Stimulated activated CD4-positive, alpha-beta T cell treated with anti-CD3 and anti-CD28 coated beads, Interleukin-2, amount 100 ng/mL, for 24 hours (primary cell): ENCODE measurements at places on chromosomes 1 and 21.
A peak's percentile ranks its signal among the peaks of the same experiment; 100 is the strongest.

- no peak for DNase-seq
Measured at GRCh38 chr1:220226752-220227151, 45.5 kb downstream of the RAB3GAP2 start.

DNA sequence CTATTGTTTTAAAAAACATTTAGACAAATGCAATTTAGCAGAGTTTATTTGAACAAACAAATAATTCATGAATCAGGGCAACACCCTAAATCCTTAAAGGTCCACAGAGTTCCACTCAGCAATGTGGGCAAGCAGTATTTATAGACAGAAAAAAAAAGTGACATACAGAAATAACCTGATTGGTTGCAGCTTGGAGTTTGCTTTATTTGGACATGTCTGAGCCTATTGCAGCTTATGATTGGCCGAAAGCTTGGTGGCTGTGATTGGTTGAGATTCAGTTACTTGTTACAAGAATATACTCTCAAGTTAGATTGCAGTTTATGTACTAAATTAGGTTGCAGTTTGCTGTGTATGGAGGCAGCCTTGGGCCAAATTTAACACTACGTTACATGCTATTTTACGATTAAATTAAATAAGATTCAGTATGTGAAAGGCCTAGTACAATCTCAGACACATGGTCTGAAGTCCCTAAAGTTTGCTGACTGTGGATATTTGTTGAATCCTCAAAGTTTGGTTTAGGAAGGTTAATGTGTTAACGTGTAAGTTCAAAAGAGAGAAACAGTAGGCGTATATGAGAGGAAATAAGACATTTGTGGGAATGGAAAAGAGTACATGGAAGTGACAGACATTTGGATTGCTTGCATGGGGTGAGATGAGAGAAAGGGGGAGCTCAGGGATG is 6.9 kb upstream of the CAMSAP2 start:
- DNase-seq, result no peak

- peak; percentile 35 for DNase-seq
Measured at GRCh38 chr21:45767071-45768006, 123.8 kb downstream of the PCBP3 start.

DNA sequence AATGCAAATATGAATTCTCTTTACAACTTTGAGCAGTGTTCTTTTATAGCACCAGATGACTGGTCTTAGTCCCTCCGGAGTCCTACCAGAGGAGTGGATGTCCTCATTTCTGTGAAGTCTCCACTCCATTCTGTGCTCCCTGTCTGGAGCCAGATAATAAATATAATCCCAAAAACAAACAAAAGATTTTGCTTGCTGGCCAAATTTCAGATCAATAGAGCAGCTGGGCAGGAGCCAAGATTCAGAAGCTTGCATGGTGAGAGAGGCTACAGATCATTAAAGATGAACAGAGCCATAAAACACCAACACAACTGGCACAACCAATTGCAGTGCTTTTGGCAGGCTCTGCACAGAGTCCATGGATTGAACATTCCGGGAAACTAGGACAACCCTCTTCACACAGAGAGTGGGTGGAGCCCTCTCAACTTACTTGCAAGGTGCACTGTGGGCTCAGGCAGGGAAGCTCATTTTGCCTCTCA is 231.5 kb upstream of the SNX7 start:
- no peak for DNase-seq

DNA sequence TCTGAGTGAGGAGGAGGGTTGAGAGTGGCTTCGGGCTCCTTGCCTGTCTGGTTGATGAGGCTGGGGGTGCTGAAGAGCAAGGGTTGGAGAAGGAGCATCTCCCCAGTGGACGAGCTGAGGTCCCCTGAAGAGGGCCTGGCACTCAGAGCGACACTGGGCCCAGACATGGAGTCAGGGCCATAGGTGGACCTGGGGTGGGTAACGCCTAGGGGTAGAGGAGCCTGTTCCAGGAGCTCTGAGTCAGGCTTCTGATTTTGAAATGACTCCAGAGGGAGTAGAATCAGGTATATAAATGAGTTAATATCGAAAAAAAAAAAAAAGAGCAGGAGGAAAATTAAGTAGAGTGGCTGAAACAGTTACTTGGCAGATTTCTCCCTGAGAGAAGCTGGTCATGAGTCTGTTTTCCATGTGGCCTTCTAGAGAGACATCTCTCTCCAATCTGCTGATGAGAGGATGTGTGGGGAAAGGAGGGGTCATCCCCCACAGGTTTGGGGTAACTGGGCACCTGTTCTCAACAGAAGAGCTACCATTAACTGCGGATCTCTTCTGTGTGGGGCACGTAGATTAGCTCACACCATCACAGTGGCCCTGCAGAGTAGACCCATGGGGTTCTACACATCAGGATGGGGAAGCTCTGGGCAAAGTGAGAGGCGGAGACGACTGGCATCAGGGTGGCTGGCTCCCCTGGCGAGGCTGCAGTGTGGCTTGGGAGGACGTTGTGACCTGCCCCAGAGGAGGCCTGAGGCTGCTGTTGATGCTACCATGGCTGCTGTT is 115.5 kb downstream of the DHRS3 start:
- DNase-seq, result peak; percentile 36

- no peak for DNase-seq
Measured at GRCh38 chr1:223323491-223324484, 40.2 kb downstream of the SUSD4 start.

DNA sequence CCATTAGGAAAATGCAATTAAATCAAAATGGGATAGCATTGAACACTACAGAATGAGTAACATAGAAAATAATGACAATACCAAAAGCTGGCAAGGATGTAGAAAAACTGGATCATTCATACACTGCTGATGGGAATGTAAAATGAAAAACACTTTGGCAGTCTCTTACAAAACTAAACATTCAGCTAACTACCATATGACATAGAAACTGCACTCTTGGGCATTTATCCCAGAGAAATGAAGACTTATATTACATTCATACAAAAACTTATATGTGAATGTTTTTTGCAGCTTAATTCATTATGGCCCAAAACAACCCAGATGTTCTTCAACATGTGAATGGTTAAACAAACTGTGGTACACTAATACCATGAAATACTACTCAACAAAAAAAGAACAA is 66.4 kb downstream of the ANKRD13C start:
- DNase-seq, result no peak

DNA sequence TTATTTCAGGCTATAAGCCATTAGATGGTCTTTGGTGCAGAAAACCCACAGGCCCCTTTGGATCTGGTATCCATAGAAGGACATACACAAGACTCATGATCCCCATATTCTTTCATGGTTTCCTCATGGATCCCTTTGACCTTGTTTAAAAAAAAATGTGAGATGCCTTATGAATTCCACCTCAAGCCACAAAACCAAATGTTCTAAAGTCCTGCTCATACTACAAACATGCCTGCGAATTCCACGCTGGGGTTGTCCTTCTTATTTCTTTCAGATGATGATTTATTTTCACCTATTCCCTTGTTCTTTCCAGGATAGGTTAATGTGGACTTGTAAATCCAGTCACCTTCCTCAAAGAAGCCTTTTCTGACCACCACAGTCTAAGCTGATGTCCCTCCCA is 256.9 kb upstream of the DPYD start:
- no peak for DNase-seq

GRCh38 chr1:156262461-156263287 is 14.8 kb upstream of the PAQR6 start:
- DNase-seq, result no peak

DNA sequence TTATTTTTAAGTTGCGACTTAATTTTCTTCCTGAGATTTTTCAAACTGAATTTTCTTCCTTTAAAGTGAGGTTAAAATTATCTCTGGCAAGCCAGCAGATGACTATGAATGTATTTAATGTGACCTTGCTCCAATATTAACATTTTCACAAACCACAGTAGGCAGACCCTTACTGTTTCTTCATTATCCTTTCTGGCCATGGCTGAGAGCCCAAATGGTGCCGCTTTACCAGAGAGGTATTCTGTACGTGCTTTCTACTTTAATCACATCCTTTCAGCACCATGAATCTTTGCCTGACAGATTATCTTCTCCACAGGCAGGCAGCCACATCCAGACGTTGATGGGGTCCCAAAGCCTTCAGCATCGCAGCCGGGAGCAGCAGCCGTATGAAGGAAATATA is 129.6 kb downstream of the LRRC40 start:
- DNase-seq, result no peak

DNA sequence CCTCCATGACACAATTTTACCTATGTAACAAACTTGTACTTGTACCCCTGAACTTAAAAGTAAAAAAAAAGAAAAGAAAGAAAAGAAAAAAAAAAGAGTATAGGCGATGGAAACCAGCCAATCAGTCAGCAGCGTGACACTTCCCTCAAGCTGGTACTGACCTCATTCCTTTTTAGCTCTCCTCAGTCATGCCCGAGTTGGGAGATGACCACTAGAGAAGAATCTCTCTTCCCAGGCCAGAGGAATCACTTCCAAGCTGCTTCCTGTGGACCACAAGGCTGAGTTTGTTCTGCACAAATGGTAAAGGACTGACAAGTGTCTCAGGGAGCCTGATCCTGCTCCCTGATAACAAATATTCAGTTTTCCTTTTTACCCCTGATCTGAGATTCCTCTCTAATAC is 313.5 kb upstream of the ESRRG start:
- no peak for DNase-seq

GRCh38 chr1:232901255-232901654 is 49.2 kb upstream of the NTPCR start:
- no peak for DNase-seq

GRCh38 chr1:244674446-244674845 is 21.5 kb downstream of the DESI2 start:
- no peak for DNase-seq

DNA sequence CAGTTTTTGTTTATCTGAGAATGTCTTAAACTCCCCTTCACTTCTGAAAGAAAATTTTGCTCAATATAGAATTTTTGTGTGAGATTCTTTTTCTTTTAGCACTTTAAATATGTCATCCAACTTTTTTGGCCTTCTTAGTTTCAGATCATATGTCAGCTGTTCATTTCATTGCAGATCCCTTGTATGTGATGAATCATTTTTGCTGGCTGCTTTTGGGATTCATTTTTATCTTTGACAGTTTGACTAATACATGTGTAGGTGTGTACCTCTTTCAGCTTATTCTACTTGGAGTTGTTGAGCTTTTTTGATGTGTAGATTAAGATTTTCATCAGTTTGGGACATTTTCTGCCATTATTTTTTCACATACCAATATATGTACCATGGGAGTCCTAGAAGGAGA is 156.8 kb downstream of the FASLG start:
- no peak for DNase-seq

GRCh38 chr1:186183219-186183618 is 191.8 kb downstream of the TPR start:
- no peak for DNase-seq

- no peak for DNase-seq
Measured at GRCh38 chr1:37239225-37239740, 205.0 kb upstream of the GRIK3 start.

DNA sequence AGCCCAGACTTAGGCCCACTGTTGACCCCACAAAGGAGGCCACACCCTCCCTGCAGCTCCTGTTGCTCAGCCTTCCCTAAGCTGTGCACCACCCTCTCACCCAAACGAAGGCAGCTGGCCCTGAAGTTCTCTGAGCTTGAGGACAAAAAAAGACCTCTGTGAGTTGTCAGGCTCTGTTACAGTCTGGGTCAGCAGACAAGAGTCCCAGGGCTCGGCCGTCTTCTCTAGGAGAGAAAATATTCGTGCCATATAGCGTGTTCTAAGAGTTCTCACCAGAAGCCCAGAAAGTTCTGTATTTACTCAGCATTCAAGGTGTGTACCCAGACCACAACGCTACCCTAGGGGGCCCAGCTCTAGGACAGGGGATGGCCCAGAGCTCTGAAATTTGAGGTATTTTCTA is 25.5 kb upstream of the LYST start:
- DNase-seq, result no peak

DNA sequence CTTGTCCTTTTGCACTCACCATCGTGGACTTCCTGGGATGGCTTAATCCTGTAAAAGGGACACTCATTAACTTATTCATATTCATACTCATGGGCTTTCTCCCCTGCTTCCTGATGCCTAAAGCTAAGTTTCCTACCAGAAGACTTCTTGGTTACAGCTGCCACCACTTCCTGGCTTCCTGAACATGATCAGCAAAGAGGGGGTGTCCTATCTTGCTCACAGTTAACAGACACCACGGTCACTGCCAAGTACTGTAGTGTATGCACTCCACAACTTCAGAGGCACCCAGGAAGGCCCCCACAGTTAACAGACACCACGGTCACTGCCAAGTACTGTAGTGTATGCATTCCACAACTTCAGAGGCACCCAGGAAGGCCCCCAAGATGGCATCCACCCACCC is 177.8 kb downstream of the SIPA1L2 start:
- no peak for DNase-seq

- peak; percentile 32 for DNase-seq
Measured at GRCh38 chr1:39409055-39409816, 82.2 kb upstream of the BMP8A start.

GRCh38 chr1:150567341-150567716 is 12.1 kb downstream of the MCL1 start:
- peak; percentile 63 for DNase-seq

DNA sequence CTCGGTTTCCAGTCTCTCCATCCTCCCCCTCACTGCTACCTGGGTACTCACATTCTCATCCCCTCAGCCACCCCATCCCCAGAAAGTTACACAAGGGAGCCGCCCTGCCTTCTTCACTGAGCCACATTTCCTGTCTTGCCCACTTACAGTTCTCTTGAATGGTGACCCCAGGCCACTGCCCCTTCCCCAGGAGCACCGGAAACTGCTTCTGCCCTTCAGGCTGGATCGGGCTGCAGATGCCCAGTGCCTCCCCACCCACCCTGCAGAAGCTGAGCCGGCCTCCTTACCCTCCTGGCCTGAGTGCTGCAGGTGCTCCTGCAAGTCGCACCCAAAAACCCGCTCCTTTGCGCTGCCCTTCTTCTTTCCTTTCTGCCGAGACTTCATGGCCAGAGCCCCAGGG is 450 bp downstream of the ARHGAP30 start:
- DNase-seq, result peak; percentile 38

DNA sequence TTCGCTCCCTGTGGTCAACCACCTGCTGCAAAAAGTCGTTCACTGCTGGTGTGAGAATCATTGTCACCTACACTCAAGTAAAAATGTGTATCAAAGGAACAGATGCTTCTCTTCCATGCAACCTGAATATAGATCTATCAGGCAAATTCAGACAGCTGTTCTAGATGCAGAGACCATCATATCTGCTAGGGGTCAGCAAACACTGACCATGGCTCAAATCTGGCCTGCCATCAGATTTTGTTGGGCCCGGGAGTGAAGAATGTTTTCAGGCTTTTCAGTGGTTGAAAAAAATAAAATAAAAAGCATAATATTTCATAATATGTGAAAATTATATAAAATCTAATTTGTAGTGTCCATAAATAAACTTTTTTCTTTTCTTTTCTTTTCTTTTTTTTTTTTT is 199.6 kb downstream of the RGS7 start:
- no peak for DNase-seq
